ENCODE measurements at places on chromosomes 5 and 9. TPM values are rescaled to one million over a fixed set of nuclear protein-coding genes. Genes with fewer than 3 reads are reported as not detected.

GRCh38 chr9:17816431-17817027 lies 237.7 kb downstream of the SH3GL2 start:
- DNase-seq: no peak

DNA sequence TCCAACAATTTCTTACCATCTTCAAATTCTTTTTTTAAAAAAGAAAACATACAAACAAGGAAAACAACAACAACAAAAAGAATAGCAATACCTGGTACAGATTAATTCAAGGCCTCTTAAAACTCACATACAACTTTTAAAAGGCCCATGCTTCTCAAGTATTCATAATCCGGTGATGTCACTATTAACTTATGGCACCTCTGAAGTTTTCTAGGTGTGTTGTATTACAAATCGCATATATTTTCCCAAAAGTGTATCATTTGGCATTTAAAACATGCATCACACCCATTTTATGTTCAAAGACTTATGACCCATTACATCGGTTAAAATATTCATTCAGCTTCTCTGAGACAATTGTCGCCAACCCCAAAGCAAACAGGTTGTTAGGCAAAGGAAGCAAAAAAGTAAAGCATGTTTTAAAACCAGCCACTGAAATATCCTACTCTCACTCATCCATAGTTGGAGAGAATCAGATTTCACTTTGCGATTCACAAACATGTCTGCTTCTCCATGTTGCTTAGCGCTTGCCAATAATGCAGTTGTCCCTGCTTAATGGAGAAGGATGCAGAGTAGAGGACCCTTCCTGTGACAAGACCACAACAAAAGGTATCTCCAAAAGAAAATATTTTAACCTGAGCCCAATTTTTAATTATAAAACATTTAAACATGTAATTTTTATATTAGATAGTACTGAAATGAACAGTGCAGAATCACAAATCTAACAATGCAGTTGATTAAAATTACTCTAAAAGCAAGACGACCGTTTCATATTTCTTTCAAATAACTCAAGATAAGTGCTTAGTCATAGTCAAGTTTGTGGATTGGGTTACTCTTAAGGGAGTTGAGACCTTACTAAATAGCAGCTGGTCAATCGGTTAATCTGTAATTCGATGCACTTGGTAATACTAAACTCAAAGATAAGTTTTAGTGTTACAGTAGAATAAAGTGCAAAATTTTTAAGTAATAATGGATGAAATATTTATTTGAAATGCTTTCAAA lies 1.6 kb downstream of the SKP1 start:
- DNase-seq: peak; percentile 53

GRCh38 chr5:6649186-6649585 lies 15.9 kb downstream of the SRD5A1 start:
- no peak for DNase-seq

DNA sequence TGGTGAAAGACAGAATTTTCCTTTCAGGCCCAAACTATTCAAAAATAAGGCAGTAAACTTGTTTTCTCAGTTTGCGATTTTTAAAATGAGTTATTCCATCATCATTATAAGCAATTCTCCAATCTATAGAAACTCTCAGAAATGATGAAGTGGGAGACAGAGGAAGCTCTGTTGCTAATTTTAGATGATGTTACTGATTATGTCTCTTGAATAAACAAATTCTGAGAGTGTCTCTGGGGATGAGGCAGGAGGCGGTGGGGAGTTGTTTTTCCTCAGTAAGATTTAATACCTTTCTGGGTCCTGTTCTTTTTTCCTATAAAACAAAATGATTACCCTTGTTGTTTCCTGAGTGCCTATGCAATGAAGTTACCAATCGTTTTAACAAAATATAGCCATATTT lies 43.9 kb upstream of the TEX48 start:
- DNase-seq: no peak

DNA sequence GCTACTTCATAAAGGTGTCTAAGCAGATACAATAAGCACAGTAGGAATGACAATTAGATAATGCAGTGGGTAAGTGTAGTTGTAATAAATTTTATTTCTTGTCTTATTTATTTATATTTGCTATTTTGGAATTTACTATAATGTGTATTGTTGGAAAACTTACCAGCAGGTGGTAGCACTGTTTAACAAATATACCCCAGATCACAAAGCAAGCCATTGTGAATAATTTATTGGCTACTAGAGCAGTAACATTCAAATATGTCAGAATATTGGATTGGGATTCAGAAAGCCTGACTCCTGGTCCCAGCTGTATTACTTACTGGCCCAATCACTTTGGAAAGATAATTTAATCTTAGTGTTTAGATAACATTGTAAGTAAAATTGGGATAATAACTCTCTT lies 78.0 kb downstream of the ISOC1 start:
- DNase-seq: peak; percentile 5

DNA sequence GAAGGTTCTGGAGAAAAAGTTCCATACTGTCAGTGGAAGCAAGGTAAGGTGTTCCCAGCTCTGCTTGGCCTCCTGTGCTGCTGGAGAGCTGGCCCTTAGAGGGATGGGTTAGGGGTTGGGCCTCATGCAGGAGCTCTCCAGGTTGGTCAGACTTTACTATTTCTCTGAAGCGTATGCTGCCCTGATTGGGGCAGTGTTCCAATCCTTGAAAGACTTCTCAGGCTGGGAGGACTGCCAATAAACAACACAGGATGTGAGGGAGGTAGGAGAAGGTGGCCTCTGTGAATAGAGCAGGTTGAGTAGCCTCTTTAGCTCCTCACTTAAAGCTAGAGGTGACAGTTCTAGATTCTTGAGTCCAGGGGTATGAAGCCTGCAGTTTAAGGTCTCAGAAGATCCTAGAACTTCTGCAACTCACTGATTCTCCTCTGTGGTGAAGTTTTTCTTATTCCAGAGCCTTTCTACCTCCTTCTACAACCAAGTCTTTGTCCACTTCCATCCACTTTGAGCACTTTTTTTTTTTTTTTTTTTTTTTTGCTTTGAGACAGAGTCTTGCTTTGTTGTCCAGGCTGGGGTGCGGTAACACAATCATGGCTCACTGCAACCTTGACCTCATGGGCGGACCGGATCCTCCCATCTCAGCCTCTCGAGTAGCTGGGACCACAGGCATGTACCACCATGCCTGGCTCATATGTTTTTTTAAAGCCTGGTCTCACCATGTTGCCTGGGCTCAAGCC lies 3.0 kb downstream of the HNRNPAB start:
- DNase-seq: no peak

Gene FKTN
- total RNA-seq: 15.7 TPM

Gene GAPT
- total RNA-seq: not detected
